Glomerular endothelial cell (primary cell): ENCODE measurements at places on chromosomes 13 and 19. TPM values are rescaled to one million over a fixed set of nuclear protein-coding genes. Genes with fewer than 3 reads are reported as not detected.

Gene EFNA2
- total RNA-seq = 2.6 and 4.8 TPM in 2 replicates

Gene ARHGAP33
- total RNA-seq = 0.53 and 5.0 TPM in 2 replicates

Gene KRTDAP
- total RNA-seq = not detected in 2 replicates

Gene DIAPH3
- total RNA-seq = 8.8 and 14.7 TPM in 2 replicates

Gene ZNF667
- total RNA-seq = 2.6 and 4.0 TPM in 2 replicates

Gene PSG4
- 28.7 TPM in 1 of 2 replicates, not detected in the other for total RNA-seq

Gene OR10H1
- total RNA-seq = not detected in 2 replicates

Gene SIAH3
- 0.10 TPM in 1 of 2 replicates, not detected in the other for total RNA-seq
